Activated CD4-positive, alpha-beta T cell treated with anti-CD3 and anti-CD28 coated beads, Interleukin-2, amount 50 U/mL, for 16 hours (primary cell): ENCODE measurements at places on chromosomes 4 and X.

GRCh38 chr4:141375855-141376254 lies 155.2 kb downstream of the ZNF330 start:
- no peak for DNase-seq

DNA sequence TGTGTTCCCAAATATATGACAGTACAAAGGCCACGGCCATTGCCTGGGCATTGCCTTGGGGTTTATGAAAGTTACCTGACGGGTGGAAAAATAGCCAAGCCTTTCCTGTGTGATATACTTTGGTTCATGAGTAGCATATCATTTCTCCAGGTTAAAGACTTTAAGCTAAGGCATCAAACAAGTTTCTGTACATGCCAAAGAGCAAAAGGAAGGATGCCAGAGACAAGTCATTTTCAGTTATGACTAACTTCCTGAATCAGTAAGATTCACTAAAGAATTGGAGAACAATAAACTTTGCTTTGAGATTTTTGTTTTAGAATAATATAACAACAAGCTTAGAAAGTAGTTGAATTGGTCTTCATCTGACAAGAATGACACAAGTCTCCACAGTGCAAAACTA lies 9.7 kb upstream of the GUF1 start:
- DNase-seq, result peak; percentile 37

DNA sequence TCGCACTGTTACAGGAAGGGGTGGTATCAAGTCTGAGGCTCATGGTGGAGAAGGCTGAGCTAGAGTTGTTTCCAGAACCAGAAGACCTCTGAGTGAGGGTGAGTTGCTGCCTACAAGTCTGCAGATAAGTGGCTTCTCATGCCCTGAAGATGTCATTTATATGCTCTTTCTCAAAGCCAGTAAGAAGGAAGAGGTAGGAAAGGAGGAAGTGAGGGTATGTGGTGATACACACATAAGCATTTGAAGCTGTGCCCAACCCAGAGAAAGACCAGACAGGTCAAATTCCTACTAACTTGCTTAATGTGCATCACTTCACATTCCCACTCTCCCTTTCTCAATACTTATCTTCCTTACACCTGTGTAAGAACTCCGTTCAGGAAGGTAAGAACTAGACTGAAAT lies at the start of gene PPBP:
PPBP (minus strand) TSS at position 130 of the 400 bp plus-strand sequence; CDS start at position 43, 87 bp downstream.
- DNase-seq, result no peak

DNA sequence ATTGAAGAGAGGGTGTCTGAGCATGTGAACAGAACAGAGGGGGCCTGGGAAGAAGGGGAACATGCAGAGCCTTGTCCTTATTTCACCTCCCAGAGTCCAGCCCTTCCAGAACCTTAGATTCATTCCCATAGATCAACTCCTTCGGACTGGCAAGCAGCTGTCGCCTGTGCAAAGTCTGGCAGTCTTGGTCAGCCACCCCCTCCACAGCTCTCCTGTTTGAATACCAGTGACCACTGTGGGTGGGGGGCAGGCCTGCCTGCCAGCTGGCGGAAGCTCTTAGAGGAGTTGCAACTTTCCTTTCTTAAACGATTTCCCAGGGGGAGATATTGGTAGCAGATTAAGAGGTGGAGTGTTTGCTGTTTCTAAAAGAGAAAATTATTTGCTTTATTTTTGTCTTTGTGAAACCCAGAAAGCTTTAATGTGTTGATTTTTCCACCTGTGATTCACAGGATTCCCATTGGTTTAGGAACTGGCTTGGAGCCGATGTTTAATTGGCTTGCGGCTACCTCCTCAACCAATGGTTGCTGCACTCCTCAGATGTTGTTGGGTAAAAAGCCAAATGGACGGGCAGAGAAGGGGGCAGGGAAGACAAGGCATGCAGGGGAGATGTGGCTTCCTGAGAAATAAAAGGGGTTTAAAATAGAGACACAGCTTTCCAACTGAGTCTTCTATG lies 62.2 kb upstream of the PRPS1 start:
- no peak for DNase-seq

GRCh38 chrX:4638036-4638435 lies 924.6 kb upstream of the PRKX start:
- no peak for DNase-seq

DNA sequence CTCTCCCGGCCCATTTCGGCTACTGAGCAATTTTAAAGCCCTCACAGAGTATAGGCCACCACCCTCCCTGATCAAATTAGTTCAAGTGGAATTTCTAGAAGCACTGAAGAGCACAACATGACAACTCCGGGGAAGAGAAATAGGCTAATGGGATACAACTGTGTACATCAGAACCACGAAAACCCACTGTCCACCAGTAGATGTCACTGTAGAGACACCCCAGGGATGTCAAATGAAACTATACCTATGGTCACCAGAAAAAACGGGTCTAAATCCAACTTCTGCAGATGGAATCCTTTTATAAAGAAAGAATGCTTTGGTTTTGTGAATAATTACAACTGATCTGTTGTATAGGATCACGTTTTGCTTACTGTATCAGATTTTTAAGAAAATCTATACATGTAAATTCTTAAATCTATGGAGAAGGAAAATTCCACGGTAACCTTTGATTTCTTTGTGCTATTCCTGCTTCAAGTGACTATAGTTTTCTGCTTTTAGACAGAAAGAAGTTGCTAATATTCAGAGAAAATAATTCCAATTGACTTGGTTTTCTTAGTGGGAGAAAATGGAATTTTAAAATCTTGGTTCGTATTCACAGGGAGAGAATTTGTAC lies 29.5 kb upstream of the MAP3K15 start:
- peak; percentile 65 for DNase-seq

DNA sequence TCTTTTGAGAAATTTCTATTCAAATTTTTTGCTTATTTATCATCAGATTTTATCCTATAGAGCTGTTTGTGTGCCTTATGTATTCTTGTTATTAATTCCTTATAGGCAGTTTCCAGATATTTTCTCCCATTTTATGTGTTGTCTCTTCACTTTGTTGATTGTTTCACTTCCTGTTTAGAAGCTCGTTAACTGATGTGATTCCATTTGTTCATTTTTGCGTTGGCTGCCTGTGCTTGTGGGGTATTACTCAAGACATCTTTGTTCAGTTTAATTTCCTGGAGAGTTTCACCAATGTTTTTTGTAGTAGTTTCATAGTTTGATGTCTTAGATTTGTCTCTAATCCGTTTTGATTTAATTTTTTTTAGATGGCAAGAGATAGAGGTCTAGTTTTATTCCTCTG lies 14.6 kb downstream of the ZNF718 start:
- DNase-seq, result no peak

DNA sequence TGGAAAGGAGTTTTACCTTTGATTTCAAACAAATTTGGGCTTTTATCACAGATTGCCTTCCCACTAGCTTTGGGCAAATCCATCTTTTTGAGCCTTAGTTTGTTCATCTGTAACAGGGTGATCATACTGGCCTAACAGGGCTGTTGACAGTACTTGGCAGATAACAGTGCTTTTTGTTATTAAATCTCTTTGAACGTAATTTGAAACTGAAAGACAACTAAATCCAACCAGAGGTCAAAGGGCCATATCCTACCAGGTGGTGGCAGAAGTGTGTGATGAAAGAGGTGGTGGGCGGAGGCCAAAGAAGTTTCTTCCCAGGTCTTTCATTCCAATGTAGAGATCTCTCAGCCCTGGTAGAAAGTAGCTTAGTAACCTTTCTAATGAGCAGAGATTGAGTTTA lies 35.2 kb upstream of the TADA2B start:
- DNase-seq, result no peak
